ENCODE measurements at places on chromosomes 3 and 15.

DNA sequence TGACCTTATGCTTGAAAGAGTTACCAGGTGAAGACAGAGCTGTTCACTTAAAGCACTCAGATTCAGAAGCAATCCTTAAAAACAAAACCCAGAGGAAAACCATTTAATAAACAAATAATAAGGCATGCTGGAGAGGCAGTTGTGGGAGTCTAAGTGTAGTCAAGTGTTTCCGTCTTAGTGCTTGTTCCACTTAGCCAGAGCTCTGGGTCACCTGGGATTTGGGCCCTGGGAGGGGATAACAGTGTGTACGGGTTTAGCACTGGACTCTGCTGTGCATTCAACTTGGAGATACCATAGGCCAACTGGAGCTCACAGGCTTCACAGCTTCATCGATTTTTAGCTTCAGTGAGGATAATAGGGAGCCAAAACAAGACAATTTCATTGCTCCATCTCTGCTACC is 444.6 kb downstream of the CNTN4 start:
- DNase-seq = no peak

DNA sequence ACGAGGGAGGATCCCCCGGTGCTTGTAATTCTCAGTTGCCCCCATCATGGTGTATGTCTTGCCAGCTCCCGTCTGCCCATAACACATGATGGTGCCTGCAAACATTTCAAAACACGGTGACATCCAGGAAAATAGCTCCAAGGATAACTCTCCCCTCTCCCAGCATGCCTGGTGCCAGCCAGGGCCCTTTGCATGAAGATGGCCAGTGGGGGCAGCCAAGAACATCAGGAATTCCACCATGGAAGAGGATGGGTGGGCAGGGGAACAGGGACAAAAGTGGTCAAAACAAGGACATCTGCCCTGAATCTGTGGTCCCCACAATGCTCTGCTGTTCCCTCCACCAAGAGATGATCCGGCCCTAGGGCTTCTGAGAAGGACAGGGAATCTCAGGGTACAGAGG is 9.0 kb downstream of the KIF9 start:
- no peak for DNase-seq

GRCh38 chr15:58243070-58243469 is 104.9 kb downstream of the AQP9 start:
- no peak for DNase-seq

GRCh38 chr3:72081471-72082185 is 296.7 kb upstream of the PROK2 start:
- no peak for DNase-seq

DNA sequence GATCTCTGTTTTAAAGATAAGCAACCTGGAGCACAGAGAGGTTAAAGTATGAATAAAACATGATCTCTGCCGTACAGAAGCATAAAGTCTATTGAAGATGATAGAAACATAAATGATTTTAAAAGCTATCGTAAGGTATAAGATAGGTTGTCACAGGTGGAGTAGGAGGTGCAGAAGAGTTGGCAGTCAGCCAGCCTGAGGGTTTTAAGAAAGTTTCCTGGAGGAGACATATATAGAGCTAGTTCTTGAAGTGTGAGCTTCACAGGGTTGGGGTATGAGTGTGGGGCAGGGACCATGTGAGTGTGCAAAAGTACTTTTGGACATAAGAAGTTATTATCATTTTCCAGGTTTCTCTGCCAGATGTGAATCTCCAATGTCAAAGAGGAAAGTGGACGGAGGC is 3.9 kb upstream of the FGF12 start:
- no peak for DNase-seq

DNA sequence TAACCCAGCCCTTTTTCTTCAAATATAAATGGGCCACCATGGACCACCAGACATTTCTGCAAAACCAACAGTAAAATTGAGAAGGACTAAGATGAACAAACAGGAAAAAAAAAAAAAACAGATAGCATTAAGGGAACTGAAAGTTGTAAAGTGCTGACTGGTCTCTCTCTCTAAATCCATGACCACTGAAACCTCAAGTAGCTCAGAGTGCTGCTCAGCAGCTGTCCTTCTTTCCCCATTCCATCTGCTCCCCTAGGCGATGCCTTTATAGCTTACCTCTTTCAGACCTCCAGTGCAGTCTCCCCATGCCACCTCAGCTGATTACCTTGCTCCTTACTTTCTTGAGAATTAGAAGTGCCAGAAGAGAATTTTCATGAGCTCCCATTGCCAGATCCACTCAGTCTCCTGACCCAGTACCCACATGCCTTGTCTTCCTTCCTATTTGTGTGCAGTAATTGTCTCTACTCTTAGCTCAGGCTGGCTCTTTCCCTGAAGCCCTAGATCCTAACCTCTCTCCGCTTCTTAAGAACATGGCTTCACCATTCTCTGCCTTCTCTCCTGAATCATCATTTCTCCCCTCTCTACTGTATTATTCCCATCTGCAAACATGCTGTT is 23.9 kb upstream of the XIRP1 start:
- no peak for DNase-seq

DNA sequence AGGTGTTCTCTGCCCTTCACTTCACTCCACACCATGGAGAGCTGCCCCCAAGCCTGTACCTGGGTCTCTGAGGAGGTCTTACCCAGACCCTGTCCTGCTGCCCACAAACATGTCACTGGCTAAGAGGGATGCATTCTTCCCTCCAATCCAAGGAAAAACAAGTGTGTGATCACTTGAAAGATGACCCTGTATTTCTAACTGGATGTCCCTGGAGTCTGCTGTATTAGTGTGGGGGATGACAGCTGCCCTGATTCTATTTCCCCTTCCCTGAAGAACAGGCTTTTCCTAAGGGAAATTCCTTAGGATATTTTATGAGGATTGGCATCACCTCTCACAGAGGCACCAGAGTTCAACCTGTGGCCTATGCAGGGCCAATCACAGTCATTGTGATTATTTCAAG is 55.0 kb upstream of the GATA2 start:
- DNase-seq = no peak

GRCh38 chr15:98812716-98813446 is 164.5 kb downstream of the IGF1R start:
- DNase-seq = no peak
